Activated T-helper 2 cell treated with anti-CD3 and anti-CD28 coated beads, Interferon-gamma antibody, Interleukin-2, Interleukin-4, amounts not matched to agents 10 μg/mL and 5 μg/mL and 100 μg/mL, durations not matched to agents 14 hours and 24 hours and 36 hours (primary cell): ENCODE measurements at places on chromosomes 13 and 19. TPM values are rescaled to one million over a fixed set of nuclear protein-coding genes. Genes with fewer than 3 reads are reported as not detected.
A peak's percentile ranks its signal among the peaks of the same experiment; 100 is the strongest.

ZNF333 gene
- 13.0 and 13.8 TPM in 2 replicates for total RNA-seq

ADPRHL1 gene
- 0.64 TPM in 2 replicates for total RNA-seq

FCAR gene
- total RNA-seq = not detected in 2 replicates

PEAK3 gene
- 0.11 and 0.18 TPM in 2 replicates for total RNA-seq

UHRF1 gene
- 137 and 138 TPM in 2 replicates for total RNA-seq

ZNF681 gene
- total RNA-seq = 3.1 and 3.5 TPM in 2 replicates

DNA sequence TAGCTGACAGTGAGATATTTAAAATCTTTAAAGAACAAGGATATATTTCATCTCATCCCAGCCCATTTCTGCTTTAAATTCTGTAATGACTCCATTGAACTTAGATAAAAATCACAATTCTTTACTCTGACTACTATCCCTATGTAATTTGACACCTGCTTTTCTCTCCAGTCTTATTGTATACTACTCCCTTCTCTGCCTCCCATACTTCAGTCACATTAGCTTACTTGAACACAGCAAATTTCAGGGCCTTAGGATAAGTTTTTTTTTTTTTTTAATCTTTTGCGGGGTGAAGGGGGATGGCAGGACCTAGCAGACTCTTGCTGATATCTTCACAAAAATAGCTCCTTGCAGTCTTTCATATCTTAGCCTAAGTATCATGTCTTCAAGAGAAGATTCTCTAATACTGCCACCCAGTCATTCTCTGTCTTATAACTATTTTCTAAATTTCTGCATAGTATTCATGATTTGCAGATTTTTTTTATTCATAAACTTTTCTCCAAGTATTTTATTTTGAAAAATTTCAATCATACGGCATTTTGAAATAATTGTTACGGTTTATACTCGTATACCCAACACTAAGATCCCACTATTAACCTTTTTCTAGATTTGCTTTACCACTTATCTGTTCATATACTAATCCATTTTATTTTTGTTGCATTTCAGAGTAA is 151.4 kb downstream of the PCCA start:
- DNase-seq = no peak

DNA sequence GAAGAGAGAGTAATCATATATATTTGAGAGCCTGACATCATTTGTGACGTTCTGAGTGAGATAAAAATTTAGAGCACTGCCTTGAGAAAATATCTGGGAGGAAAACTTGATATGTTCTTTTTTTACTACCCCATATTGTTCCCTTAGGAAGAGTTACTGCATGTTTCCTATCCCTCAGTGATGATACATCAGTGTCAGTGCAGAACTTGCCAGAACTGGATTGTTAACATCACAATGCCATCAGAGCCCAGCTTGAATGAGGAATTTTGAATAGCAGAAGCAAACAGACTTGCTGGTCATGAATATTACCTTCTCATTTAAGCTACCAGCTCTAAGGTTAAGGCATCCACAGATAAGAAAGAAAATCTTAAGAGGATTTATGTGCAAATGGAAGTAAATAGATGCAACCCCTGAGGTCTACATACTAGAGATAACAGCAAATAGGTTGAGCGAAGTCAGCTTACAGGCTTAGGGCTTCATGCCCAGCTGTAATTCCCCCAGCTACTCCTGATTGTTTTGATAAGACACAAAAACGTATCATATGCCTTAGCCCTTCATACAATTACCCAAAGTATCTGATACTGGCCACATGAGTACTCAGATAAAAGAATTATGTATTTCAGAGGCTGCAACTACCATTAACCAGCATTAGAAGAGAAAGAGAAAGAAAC is 313.7 kb upstream of the ATXN8OS start:
- no peak for DNase-seq

GRCh38 chr19:35734273-35734672 is 8.0 kb downstream of the IGFLR1 start:
- DNase-seq = no peak

DNA sequence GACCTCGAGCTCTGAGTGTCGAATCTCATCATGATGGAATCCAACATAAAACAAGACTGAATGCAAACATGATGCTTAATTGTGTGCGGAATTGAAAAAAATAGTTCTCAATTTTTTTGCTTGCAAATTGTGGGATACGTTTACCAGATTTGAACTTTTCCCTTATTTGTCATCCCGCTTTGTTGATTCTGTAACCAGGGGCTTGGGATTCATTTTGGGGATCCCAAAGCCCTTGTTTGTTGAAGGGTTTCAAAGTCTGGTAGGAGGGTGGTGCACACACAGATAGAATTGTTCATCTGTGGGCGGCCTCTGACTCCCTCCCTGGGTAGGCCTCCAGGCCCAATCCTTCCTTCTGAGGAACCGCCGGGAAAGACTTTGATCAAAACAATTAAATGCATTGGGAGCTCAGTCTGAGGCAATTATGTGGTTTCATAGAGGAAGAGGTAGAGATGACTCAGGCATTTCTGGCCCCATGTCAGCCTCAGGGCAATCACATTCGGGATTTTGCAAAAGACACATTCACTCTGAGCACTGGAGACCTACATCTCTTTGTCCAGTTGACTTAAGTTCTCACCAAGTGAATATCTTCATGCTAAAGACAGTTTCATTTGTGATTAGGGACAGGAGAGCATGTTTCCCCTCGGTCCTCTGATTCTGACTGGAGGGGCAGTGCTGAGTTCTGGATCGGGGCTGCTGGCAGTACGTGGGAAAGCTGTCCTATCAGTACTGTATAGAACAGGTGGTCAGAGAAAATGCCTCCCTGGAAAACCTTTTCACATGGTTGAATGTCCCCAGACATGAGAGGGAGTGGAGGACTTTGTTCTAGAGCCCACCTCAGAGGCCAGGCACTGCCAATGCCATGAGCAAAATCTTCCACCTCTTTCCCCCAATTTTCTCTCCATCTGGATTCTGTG is 27.8 kb upstream of the IGFL4 start:
- no peak for DNase-seq

DNA sequence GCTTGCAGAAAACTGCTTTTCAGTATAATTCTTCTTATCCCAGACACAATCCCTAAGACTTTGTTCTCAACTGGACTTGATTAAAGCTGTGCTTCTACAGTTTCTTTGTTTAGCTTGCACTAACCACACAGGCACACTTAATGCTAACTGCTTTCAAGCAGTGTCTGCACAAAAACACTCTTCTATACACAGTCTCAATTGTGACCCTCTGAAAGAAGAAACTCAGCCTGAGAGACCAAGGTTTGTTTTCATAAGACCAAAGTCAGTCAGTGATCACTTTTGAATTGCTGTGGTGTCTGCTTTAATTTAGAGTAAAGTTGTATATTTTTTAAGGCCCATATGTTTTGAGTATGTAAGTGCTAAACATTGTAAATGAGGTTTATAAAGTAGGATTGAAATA is 431.2 kb downstream of the KCTD12 start:
- no peak for DNase-seq

DNA sequence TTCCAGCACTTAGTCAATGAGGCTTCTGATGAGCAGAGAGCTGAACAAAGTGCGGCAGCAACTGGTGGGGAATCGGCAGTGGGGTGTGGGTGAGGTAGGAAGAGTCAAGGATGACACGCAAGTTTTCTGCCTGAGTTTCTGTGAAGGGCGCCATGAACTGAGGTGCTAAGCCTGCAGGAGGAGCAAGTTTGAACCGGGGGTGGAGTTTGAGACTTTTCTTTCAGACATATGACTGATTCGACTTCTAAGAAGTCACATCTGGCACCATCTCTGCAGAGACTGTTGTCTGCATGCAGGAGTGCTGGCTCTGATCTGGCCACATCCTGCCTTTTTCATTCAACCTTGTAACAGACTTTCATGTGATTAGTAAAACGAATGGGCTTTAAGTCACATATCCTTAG is 14.8 kb upstream of the GPI start:
- peak; percentile 76 for DNase-seq

DNA sequence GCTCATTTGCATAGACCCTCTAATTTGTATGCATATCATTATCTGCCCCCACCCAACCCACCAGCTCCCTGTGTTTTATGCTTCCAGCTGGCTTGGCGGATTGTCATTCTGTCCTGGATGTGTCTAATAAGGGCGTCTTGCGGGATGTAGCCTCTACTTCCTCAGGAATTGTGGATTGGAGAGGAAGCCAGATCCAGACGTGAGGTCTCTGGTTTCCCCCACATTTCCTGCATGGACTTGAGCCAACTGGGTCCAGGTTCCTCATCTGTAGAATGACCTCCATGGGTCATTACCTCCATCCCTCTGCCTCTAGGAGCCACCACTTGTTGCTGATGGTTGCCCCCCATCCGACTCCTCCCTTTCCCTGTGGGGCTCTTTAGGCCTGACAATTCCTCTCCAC is 7.3 kb downstream of the TNFSF14 start:
- no peak for DNase-seq

- DNase-seq = no peak
Observed at GRCh38 chr13:106649495-106649894, 81.6 kb upstream of the ARGLU1 start.

GRCh38 chr13:108402850-108403249 is 133.3 kb downstream of the TNFSF13B start:
- no peak for DNase-seq

DNA sequence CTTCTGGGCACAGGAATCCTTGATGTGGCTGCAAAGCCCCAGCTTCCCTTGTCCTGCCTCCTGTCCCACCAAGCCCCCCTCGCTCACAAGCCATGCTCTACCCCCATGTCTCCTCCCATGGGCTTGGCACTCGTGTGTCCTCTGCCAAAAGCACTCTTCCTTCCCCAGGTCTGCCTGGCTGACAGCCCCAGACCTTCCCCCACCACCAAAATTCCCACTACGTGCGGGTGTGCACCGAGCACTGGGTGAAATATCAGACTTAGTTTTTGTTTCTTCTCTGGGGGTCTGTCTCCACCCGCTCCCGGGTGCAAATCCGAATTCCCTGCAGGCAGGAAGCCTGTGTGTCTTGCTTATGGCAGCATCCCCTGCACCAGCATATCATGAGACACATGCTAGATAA is 5.9 kb upstream of the VSTM2B start:
- no peak for DNase-seq

DNA sequence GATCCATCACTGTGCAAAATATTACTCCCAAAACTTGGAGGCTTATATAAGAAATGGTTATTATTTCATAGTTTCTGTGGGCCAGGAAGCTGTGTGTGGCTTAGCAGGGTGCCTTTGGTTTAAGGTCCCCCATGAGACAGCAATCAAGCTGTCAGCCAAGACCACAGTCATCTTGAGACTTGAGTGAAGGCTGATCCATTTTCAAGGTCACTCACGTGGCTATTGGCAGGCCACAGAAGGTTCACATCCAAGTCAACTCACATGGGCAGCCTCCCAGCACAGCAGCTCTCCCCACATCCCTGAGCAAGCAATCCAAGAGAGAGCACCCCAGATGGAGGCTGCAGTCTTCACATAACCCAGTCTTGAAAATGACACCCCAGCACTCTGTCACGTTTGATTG is 537.4 kb downstream of the MYO16 start:
- no peak for DNase-seq

DNA sequence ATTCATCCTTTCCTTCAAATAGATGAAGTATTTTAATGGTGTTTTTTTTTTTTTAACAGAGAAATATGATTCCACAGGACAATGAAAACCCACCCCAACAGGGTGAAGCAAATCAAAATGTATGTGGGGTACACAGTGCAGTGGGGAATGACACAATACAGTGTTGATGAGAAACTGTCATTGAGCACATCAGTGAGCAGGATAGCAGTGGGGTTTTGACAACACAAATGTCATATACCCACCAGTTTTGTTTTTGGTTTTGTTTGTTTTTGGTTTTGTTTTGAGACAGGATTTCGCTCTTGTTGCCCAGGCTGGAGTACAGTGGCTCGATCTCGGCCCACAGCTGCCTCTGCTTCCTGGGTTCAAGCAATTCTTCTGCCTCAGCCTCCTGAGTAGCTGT is 29.2 kb downstream of the ZNF844 start:
- no peak for DNase-seq

DNA sequence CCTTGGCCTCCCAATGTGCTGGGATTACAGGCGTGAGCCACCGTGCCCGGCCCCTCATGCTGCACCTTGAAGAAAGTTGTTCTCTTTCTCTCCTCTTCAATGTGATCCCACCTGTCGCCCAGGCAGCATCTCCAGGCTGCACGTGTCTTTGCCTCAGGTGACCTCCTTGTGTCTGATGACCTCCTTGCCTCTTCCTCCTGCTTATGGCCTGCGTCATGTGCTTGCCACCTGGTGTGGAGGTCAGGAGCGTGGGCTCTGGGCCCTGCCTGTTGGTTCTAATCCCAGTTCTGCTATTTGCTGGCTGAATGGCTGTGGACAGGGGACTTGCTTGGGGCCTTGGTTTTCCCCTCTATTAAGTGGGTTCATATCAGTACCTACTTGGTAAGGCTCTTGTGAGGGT is 6.3 kb downstream of the BICRA start:
- no peak for DNase-seq
